ENCODE measurements at places on chromosomes 7 and 10. TPM values are rescaled to one million over a fixed set of nuclear protein-coding genes. Genes with fewer than 3 reads are reported as not detected.
A peak's percentile ranks its signal among the peaks of the same experiment; 100 is the strongest.

DNA sequence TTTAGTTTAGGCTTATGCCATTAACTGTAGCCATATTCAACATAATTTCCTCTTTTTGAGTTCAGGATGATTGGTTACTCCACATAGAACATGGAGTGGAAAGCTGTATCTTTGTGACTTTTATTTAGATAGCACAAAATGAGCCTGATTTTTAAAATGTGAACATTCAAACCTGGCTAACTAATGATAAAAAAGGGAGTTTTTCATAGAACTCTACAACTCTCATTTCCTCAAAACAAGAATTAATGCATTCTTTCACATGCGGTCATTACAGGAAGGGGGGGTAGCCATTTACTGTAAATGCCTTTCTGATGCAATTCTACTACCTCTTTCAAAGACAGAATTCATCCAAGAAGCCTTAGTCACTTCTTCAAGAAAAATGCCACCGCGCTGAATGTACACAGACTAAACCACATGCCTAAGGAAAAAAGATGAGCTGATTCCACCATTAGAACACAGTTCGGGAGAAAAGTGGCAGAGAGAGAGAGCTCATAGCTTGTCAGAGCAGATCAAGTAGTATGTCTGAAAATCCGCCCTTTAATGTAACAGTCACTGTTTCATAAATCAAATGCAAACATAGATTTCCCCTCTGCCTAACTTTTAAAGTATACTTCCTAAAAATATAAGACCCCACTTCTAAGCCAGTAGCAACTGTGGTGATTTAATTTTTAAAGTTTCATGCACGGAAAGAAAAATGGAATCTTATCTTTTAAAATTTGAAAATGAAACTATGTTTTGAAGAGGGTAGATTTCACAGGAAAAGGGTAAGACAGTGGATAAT, 226.4 kb upstream of the KLF14 start:
- DNase-seq, result peak; percentile 59

DNA sequence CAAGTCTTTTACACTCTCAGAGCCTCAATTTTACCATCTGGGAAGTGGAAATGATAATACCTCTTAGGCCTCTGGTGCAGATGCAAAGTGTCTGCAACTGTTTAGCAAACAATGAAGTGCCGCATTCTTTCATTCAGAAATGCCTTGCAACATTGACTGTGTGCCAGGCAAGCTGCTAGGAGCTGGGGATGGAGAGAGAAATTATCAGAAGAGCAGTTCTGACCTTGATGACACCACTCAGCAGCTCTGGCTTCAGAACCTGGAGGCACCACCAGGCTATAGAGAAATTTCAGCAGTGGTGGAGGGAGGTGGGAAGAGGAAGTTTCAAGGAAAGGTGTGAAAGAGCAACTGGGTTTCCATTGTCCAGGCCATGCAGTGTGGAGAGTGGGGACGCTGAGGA, 78.1 kb upstream of the HABP2 start:
- no peak for DNase-seq

- no peak for DNase-seq
Measured at GRCh38 chr7:141377906-141378305, 173.3 kb upstream of the AGK start.

GRCh38 chr7:25405736-25406135, 177.4 kb upstream of the NPVF start:
- DNase-seq, result no peak

DNA sequence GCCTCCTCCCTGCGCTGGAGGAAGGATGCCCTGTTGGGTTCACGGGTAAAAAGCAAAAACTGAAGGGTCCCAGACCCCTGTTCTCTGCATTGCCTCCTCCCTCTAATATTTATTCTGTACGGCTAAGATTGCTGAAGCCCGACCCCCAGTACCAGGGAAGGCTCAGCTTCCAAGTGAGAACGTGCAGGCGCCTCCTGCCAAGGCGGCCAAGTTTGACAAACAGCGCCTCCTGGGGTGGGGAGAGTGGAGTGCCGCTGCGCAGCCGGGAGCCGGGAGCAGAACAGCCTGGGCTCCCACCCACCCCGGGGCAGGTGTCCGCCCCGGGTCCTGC, 4.7 kb upstream of the EBF3 start:
- no peak for DNase-seq

Gene ADARB2
- total RNA-seq, result 0.05 TPM

Gene FANK1
- not detected for total RNA-seq

Measured in activated T-helper 1 cell treated with anti-CD3 and anti-CD28 coated beads, Interleukin-12 subunit alpha, Interleukin-12 subunit beta, Interleukin-2, Interleukin-4 antibody, amounts not matched to agents 30 ng/mL and 10 ng/mL and 1 ng/mL, durations not matched to agents 14 hours and 24 hours and 36 hours (primary cell).